ENCODE measurements at places on chromosomes 2 and 18. TPM values are rescaled to one million over a fixed set of nuclear protein-coding genes. Genes with fewer than 3 reads are reported as not detected.

UPP2 gene
- total RNA-seq, result 2.4 TPM

C2orf66 gene
- not detected for total RNA-seq

ANKRD36C gene
- total RNA-seq, result 111 TPM

CYP1B1 gene
- total RNA-seq, result 141 TPM

ANKRD53 gene
- total RNA-seq, result 0.41 TPM

NAT8 gene
- total RNA-seq, result 12.0 TPM

IMPA2 gene
- total RNA-seq, result 116 TPM

POMC gene
- 7.8 TPM for total RNA-seq

KIAA2012 gene
- 0.18 TPM for total RNA-seq

ZC3H6 gene
- total RNA-seq, result 12.8 TPM

NRBP1 gene
- total RNA-seq, result 82.8 TPM

DSG2 gene
- total RNA-seq, result 34.3 TPM

LBH gene
- total RNA-seq, result 226 TPM

B3GNT2 gene
- 29.5 TPM for total RNA-seq

TLX2 gene
- total RNA-seq, result not detected

ECEL1 gene
- total RNA-seq, result 8.1 TPM

FAP gene
- total RNA-seq, result 17.2 TPM

AKAIN1 gene
- not detected for total RNA-seq

UGT1A8 gene
- not detected for total RNA-seq

SLC9A2 gene
- 5.7 TPM for total RNA-seq

HRH4 gene
- 0.23 TPM for total RNA-seq

MROH2A gene
- total RNA-seq, result 0.53 TPM

PCARE gene
- 0.18 TPM for total RNA-seq

CRYBA2 gene
- not detected for total RNA-seq

DPY30 gene
- total RNA-seq, result 47.2 TPM

PROM2 gene
- total RNA-seq, result 34.7 TPM

GCG gene
- not detected for total RNA-seq

FBLN7 gene
- total RNA-seq, result 12.6 TPM

POTEE gene
- total RNA-seq, result not detected

HMSD gene
- 0.18 TPM for total RNA-seq

SFT2D3 gene
- total RNA-seq, result 8.6 TPM

IL37 gene
- total RNA-seq, result not detected

KRCC1 gene
- 11.2 TPM for total RNA-seq

SLC11A1 gene
- total RNA-seq, result 15.5 TPM

CCL20 gene
- total RNA-seq, result 1.3 TPM

CPS1 gene
- 7.3 TPM for total RNA-seq

CSRNP3 gene
- total RNA-seq, result 12.8 TPM

STON1 gene
- 32.5 TPM for total RNA-seq

RTP5 gene
- not detected for total RNA-seq

SAG gene
- total RNA-seq, result not detected

MBP gene
- 26.3 TPM for total RNA-seq

KYNU gene
- total RNA-seq, result 5.1 TPM
